Stimulated activated CD8-positive, alpha-beta memory T cell treated with anti-CD3 and anti-CD28 coated beads, Interleukin-7, amount 100 ng/mL, for 4 hours (primary cell): ENCODE measurements at places on chromosomes 7 and 10.
A peak's percentile ranks its signal among the peaks of the same experiment; 100 is the strongest.

GRCh38 chr7:144982133-144982532 lies 146.3 kb upstream of the TPK1 start:
- DNase-seq: no peak

DNA sequence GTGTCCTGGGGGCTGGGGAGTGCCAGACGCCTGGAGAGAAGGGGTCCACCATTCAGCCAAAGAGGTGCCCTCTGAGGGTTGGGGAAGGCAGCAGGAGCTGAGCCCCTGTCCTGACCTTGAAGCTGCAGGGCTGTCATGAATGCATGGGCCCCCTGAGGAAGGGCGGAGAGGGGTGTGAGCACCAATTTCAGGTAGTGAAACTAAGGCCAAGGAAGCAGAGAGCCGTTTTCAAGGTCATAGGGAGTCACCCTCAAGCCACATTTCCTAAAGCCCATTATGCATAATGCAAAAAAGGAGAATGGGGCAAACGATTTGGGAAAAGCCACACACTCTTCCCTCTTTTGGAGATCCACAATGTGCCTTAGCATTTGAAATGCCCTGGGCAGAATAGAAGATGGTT lies 37.2 kb downstream of the FIGNL1 start:
- DNase-seq: no peak

- no peak for DNase-seq
Measured at GRCh38 chr10:5897053-5897340, 7.0 kb downstream of the FBH1 start.

- no peak for DNase-seq
Measured at GRCh38 chr10:24483701-24484100, 240.0 kb downstream of the ARHGAP21 start.

DNA sequence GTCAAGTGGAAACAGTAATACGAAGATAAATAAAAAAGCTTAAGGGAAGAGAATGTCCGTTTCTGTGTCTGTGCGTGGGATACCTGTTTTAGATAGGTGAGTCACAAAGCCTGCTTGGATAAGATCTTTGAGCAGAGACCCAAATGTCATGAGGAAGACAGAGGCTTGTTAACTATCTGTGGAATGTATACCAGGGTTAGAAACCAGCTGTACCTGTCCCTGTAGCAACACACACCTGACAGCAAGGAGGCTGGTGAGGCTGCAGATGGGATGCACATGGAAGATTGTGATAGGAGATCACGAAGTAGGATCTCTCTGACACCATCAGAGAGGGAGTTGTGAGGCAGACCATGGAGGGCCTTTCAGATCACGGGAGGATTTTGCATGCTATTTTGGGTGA lies 105.3 kb downstream of the ARHGAP21 start:
- DNase-seq: no peak

DNA sequence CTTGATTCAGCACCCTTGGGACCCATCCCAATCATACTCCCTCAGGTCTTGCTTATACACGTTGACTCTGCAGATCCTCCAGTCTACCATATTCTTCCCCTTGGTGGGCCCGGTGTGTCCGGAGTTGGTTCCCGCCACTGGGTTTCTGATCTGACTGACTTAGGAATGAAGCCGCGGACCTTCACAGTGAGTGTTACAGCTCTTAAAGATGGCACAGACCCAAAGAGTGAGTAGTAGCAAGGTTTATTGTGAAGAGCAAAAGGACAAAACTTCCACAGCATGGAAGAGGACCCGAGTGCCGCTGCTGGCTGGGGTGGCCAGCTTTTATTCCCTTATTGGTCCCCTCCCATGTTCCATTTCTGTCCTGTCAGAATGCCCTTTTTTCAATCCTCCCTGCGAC lies 5.9 kb upstream of the GDF10 start:
- no peak for DNase-seq

DNA sequence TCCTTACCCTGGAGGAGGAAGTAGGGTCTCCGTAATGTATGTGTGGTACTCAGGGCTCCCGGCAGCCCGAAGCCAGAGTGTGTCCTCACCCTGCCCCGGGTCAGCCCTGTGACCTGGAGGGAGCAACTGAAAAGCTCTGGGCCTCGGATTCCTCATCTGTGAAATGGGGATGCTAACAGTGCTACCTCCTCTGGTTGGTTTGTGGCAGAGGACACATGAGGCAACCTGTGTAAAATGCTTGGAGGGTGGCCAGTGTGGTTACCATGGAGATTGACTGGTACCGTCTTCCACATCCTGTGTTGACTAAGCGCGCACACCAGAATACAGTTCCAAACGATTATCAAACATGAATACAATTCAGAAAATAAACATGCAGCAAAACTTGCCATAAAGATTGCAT lies 163.8 kb upstream of the KLF6 start:
- peak; percentile 65 for DNase-seq

DNA sequence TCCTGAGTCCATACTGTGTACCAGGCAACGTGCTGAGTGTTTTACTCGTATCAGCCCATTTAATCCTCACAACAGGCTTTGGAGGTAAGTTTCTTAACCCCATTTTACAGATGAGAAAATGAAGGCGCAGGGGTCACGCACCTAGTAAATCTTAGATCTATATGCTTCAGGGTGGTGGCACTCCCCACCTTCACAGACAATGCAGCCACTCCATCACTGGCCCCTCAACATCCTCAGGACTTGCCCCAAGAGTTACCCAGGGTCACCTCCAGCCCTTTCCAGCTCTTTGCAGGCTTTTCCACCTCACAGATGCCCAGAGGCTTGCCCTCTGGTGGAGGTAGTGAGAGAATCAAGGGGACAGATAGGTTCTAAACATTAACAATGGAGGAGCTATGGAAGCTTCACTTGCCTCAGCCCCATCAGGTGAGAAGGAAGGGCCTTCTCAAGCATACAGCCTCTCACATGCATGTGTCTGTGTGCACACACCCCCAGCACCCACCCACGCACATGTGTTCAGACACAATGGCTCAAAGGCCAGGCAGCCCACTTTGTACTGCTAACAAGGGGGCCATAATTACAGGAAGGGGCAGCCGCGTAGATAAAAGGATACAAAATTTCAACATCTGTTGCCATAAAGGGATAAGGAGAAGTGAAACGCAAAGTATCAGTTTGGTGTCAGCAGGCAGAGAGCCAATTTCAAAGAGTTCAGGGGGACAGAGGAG lies 29.1 kb downstream of the DPCD start:
- DNase-seq: no peak

DNA sequence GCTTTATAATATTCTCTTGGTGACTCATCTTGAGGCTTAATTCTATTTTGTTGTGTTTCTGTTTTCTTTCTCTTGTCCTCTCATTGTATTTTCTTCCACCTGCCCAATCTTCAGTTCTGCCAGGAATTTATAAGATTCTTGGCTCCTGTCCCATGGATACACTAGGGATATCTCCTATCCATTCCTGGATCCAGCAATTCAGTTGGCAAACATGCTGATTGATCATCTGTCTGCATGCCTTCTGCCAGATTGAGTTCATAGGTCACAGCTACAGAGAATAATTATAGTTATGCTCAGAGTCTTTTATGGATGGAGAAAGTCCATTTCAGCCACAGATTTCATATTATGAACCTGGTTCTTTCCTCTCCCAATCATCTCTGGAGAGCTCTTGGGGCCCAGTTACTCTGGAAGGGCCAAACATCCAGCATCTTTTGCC lies 140.4 kb upstream of the MAGI2 start:
- no peak for DNase-seq

- DNase-seq: no peak
Measured at GRCh38 chr7:21651697-21652096, 108.9 kb downstream of the DNAH11 start.

- DNase-seq: no peak
Measured at GRCh38 chr10:97514344-97514743, 15.6 kb downstream of the UBTD1 start.

- DNase-seq: no peak
Measured at GRCh38 chr7:151864561-151864960, 12.4 kb downstream of the PRKAG2 start.

GRCh38 chr10:118853916-118854315 lies 99.1 kb upstream of the CACUL1 start:
- DNase-seq: no peak

DNA sequence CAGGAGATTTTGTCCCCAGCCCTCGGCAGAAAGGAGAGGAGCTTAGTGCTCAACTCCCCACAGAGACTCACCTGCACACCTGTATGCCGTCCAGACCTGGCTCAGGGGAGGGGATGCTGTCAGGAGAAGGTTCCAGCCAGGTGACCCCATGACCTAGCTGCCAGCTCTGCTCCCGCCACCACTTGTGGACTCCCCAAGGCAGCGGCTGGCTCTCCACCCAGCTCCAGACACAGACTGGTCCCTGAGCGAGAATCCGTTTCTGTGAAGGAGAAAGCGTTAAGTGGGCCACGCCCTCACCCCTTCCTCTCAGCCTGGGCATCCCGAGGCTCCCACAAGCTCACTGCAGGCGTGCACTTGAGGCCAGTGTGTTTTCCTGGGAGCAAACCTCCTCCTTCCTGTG lies 76.4 kb downstream of the RGS10 start:
- DNase-seq: no peak

GRCh38 chr7:47331179-47331565 lies 250.7 kb downstream of the TNS3 start:
- DNase-seq: no peak

GRCh38 chr10:11345224-11346054 lies 266.0 kb downstream of the USP6NL start:
- no peak for DNase-seq

GRCh38 chr10:130762491-130762890 lies 549.0 kb downstream of the TCERG1L start:
- no peak for DNase-seq

DNA sequence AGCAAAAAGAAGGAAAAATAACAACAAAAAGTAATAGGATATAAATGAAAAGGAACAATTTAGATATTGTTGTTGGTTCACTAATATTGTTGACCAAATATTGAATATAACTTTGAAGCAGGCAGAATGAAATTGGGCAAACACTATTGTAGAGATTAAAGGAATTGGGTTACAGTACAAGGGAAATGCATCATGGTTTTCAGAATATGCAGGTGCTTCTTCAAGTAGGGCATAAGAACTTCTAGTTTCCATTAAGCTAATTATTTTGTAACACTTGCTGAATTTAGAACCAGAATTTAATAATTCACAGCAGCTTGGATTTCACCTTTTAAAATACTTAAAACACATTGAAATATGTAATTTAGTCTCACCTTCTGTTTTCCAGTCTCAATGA lies 36.5 kb downstream of the RPA3 start:
- no peak for DNase-seq

DNA sequence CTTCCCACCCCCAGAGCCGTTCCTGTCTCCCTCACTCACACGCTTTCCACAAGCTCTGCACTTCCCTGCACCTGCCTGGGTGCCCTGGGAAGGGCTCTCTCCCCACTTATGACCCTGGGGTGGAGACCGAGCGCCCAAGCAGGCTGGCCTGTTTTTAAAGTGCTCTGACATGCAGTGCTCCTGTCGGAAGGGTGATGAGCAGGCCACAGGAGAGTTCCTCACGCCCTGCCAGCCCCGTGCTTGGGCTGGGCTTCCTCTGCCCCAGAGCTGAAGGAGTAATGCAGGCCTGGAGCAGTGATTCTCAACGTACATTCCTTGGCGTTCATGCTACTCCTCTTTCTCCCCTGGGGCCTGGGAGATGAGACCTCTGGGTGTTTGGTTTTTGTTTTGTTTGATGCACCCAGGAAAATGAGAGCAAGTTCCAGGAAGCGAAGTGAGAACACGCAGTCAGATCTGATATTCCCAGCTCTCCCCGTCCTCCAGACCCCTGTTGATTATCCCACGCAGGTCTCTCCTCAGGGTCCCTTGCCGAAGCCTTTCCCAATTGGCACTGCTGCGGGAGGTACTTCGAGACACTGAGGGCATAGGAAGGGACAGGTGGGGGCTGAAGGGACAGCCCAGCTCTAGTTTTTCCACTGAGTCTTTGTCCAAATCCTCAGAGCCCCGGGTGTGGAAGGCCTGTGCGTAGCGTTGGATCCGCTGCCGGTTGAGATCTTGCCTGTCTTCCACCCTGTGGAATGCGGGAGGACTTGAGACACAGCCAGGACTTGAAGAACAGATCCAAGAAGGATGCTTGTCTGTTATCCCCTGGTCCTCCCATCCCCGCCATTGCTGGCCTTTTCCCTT lies 14.1 kb downstream of the TRPV6 start:
- DNase-seq: no peak

- DNase-seq: no peak
Measured at GRCh38 chr7:74095135-74095534, 11.5 kb downstream of the LIMK1 start.

GRCh38 chr10:93288679-93289634 lies 193.2 kb downstream of the MYOF start:
- DNase-seq: no peak

DNA sequence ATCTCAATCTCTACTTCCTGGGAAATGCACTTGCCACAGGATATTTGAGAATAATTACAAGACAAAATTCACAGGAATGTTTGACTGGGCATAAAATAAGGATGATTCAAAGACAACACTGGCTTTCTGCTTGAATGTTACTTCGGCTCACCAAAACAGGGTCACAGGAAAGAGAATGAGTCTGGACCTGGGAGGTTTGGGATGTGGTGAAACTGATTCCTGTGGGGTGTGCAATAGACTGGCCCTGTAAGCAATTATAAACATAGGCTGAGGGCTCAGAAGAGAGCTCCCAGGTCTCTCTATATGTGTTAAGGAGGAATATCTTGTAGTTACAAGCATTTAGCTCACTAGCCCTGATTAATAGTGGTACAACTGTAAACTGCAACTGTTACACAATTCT lies 613.9 kb upstream of the CELF2 start:
- no peak for DNase-seq

DNA sequence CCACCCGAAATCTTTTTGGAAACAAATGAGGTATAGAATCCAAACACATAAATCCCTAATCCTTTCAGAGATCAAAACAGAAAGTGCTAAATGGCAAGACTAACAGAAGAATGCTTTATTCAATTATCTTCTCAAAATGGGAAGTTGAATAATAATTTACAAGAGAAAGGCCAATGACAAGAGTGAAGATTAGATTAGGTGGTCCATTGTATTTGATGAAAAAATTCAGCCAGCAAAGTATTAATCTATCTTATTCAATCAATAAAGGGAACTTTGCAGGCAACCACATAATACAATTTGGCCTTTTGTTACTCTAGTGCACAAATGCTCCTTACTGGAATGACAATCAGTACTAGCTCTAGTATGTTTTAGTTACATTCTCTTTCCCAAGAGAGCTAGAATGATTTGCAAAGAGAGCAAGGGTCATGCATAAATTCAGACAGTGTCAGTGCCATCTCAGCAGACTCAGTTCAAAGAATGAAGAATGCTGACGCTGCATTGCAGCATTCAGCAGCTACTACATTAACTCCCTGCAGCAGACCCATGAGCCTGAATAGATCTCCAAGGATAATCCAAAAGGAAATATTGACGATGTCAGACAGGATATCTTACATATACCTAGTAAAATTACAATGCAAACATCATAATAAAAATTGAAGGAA lies 131.8 kb downstream of the ANK3 start:
- DNase-seq: no peak

DNA sequence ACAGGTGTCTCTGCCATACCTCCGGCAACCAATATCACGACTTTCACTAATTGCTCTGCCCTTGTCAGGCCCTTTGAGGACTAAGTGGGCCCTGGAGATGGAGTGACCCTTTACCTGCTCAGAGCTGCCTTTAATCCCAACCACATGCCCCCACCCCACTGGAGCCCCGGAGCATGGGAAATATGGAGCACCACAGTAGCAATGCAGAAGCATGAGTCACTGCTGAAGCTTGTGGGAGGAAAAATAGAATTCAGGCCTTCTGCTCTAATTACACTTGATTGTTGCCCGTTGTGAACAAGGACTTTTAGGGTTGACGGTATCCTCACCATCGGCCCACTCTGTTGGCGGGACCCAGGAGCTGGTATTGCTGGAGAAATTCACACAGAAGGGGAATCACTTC lies 52.5 kb upstream of the FRMD4A start:
- DNase-seq: no peak
